Lower lobe of right lung (tissue), 2 donors: ENCODE measurements at places on chromosomes 3 and 15.

DNA sequence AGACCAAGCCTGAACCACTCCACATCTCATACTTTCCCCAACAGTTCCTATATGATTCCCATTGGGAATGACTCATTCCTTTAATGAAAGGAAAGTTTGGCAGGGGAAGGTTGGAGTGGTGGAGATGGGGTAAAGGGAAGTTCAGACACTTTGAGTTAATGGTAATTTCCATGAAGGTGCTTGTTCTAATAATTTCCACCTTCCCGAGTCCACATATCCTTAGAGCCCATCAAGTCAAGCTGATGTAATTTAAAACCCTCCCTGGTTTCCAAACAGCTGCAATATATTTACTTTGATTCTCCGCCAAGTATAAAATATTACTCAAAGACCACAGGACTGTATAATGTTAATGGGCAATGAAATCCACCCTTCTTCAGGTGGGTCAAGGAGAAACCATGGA lies 95.0 kb upstream of the GALNT15 start:
- no peak for DNase-seq

GRCh38 chr15:78082106-78082742 lies 4.7 kb upstream of the TBC1D2B start:
- no peak for DNase-seq

GRCh38 chr3:58198362-58198761 lies 12.4 kb downstream of the DNASE1L3 start:
- no peak for DNase-seq

DNA sequence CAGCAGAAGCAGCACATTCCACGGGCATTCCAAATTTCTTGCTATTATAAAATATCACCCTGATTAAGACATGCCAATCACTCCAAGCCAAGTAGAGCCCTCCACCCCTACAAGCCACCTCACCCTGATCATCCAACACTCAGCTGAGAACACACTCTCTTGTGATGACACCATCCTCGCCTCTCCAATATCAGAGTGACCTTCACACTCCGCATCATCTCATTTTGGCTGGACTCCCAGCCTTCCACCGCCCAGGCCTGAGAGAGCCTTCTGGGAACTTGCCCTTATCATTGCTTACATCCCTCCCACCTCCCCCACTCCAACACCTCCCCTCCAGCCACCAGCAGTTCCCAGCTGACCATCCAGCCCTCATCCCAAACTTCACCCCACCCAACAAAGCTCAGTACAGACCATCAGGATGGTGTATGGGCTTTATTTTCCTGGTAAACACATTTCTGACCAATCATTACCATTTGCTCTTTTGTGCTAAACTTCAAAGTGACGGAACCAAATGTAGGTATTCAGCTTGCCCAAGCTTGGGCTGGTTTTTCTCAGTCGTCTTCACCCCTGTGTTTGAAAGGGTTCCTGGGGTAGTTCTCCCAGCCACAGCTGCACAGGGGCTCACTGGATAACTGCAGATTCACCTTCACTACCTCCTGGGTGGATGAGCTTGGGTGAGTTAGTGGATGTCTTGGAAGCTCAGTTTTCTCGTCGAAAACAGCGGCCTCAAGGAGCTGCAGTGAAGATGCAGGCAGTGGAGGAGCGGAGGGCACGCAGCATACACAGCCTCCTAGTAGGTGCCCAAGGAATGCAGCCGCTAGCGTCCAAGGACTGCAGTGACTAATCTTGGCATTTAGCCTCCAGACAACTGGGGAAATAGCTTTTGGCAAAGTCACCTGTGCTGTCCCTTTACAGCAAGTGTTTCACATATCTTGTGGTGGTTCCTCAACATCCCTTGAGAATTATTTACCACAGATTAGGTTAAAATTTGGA lies 115.1 kb downstream of the LIPC start:
- no peak for DNase-seq

DNA sequence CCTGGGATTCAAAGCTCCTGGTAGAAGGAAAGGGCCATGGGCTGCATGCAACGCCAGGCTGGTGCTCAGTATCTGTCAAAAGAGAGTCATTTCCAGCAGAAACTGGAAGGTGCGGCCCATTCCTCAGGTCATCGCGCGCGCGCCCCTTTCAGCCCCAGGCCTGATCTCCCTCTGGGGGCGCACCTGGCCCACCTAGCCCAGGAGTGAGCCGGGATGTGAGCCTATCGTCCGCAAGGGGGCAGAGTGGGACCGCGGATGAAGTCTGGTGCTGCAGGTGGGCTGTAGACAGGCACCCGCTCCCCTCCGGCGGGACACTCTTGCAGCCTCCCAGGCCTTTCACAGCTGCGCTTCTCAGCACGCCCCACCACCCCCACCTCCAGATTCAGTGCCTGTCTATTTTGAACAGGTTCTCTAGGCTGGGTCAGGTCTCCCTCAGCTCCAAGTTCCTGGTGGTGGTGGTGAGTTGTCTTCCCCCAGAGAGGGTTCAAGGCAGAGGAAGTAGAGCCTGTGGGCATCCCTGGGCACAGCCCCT lies 5.8 kb upstream of the RPL29 start:
- DNase-seq, result peak; percentile 83

DNA sequence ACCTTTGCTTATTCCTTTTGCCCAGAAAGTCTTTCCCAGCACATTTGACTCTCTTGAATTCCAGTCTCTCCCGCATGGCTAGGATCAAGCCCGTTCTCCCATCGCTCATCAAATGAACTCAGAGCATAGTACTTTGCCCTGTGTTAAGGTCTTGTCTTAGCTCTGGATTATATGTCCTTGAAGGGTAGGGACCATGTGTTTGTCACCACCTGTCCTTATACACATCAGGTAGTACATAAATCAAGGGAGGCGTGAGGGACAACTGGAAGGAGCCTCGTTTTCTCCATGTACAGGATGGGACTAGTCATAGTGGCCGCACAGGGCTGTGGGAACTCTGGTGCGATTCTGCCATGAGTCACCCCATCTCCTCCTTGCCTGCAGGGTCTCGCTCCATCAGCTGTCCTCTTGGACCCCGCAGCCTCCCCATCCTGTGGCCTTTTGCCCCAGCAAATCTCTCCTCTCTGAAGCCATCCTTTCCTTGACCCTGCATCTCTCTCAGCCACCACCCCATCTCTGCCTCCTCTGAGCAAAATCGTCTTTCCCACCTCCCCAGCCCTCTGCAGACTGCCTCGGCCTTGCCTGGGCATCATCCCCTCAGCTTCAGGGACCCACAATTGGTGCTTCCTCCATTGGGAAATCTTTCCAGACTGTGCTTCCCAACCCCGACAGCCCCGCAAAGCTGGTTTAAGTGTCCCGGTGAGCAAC lies 33.4 kb upstream of the RAB6B start:
- no peak for DNase-seq
